ENCODE measurements at places on chromosomes 6 and 20.

DNA sequence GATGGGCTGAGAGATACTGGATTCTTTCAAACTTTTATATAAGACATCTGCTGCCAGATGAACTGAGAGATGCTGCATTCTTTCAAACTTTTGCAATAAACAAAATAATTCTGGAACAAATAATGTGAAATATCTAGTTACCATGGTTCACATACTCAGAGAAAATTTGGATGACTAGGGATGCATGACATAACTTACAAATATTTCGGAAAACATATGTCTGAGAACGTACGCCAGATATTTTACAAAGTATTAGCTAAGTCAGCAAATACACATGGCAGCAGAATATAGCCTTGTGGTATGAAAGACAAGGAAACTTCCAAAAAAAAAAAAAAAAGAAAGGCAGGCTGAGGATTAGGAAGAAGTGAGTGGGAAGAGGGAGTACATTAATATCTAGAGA, 113.3 kb upstream of the TRAF3IP2 start:
- no peak for DNase-seq

GRCh38 chr6:56104591-56104990, 142.8 kb downstream of the COL21A1 start:
- no peak for DNase-seq

GRCh38 chr6:110875548-110876169, 1.1 kb downstream of the AMD1 start:
- no peak for DNase-seq

DNA sequence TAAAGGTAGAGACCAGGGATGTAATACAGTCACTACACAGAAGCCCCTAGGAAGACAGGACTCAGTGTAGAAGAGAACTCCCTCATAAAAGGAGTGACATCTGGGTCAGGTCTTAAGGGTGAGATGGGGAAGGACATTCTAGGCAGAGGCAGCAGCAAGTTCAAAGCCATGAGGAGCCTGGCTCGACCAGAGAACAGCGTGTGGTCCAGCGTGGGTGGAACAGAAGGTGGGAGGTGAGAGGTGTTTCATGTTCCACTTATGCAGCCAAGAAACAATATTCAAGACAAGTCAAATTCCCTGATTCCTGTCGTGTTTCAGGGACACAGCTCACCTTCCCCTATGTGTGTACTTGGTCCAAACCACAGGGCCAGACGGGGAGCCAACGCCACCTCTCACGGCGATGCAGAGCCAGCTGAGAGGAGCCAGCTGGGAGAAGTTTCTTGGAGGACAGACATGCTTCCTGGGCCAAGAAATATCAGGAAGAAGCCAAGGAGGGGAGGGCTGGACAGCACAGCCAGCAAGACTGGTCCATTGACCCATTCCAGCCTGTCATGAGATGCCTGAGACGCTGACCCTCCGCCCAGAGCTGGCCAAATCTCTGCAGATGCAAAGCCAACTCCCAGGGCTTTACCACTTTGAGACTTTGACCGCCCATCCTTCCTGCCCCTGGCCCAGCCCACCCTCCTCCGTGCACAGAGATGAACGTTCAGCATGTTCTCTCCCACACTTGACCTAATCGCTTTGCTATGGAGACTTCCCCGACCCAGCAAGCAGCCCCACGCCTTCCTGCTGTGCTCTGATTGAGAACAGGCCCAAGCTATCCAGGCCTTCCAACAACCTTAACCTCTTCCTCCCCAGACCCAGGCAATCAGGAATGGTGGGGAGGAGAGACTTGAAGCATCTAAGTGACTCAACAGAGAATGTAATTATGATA, 113.8 kb downstream of the PRND start:
- no peak for DNase-seq

DNA sequence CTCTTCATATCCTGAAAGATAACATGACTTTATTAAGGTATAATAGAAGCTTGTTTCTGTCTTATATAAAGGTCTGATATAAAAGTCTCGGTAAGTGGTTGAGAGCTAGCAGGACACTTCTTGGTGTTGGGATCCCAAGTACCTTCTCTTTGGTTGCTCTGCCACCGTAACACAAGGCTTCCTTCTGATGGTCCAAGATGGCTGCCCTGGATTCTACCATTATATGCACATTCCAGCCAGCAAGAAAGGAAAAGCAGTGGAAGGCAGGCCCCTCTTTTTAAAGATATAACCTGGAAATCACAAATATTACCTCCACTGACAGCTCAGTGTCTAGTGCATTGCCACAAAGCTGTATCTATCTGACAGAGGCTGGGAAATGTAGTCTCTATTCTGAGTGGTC, 75.0 kb downstream of the TSHZ2 start:
- no peak for DNase-seq

DNA sequence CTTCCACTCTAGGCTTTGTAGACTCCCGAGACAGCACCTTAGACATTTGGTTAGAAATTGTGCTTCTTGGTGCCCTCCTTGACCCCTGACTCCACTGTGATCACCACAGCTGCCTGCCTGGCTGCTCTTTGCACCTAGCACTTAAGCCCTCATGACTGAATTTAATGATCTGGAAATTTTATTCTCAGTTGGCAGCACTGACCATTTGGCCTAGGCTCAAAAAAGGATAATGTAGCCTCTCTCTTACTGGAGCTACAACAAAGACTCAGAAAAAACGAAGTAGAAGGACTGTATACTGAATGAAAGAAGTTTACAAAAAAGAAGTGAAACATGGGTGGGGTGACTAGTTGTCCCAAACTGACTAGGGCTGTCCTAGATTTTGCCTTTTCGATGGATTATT, 11.3 kb upstream of the ABRACL start:
- no peak for DNase-seq

DNA sequence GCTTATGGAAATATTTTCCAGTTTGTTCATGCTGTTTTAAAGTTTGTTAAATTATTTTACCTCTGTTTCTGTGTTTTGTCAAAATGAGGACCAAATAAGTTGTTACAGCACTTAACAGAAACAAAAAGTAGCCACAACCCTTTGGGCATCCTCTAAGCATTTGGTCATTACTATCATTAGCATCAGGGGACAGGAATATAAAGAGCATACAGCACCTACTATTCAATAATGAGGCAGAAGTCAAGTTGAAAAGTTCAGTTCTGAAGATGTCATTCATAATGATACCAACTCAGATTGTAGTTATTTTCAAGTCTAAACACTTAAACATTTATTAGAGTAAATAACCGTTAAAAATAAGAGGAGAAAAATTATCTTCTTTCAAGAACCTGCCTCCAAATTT, 862.3 kb upstream of the FLRT3 start:
- no peak for DNase-seq

DNA sequence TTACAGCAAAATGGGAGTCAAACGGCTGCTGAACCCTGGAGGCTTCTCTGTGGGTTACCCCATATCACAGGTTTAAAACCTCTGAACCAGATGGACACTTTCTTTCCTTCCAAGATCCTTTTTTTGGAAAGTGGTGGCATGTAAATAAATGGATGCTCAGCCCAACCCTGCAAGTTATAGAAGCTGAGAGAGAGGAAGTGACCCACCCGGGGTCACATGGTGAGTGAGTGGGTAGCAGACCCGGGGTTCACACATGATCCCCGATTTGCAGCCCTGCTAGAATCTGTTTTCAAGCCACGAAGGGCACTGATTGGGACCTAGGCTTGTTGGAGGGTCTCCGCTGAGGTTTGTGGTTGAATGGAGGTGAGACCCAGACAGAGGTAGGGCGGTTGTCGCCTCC, 32.0 kb downstream of the SIRPA start:
- no peak for DNase-seq

DNA sequence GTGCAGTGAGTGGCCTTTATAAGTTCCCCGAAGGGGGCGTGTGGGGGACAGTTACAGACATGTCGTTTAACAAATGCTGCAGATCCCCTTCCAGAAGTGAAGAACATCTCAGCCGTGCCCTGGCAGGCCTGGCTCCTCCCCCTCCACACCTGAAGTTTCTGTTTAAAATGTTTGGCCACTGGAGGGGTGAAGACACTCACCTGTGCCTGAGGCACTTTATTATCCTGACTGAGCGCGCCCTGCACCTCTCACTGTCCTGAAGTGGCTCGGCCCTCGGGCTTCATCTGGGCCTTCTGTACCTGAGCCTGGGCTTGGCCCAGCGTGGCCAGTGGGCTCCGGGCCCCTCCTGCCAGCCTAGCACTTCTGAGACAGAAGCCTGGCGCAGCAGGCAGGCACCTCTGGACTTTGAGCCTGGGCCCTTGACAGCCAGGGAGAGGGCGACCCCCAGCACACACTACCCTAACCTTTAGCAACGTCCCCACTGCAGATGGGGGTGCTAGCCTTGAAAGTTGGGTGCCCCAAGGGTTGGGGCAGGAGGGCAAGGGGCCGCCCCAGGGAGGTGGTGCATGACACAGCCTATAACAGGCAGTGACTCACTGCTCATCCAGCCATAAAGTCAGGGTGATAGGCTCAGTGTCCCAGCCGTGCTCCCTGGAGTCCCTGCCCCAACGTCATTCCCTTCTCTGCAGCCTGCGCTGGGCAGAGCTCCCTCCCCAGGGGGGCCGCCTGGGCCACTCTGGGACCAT, 13.6 kb upstream of the GATA5 start:
- no peak for DNase-seq

DNA sequence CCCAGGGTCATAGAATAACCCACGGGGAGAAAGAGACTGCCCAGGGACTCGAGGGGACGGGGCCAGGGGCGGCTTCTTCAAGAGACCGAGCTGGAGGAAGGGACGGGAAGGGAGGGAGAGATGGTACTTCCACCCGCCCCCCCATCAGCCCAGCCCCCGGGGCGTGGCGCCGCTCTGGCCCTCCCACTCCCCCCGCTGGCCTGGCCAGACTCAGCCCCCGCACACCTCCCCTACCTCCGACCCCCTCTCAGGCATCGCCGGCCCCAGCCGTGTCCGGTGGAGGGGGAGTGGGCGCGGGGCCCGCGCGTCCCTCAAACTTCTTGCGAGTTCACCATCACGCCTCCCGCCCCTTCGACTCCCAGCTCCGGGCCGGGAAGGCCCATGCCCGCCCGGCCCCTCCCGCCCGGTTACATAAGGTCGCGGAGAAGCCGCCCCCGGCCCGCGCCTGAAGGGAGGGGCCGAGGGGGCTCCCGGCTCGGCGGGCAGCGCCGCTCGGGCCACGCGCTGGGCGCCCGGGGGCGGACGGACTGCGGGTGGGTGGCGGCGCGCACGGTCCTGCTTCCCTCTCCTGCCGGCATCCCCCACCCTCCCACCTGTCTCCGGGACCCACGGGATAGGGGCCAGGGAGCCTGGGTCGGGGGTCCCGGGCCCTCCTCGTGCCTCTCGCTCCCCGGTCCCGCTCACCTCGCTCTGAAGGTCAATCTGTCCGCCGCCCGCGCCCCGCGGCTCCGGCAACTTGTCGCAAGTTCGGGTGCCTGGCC, 562 bp downstream of the TFEB start:
- DNase-seq = no peak

GRCh38 chr6:35496841-35497570, at the start of gene TEAD3:
TSS of gene TEAD3 (minus strand) at chr6:35497079.
- no peak for DNase-seq

DNA sequence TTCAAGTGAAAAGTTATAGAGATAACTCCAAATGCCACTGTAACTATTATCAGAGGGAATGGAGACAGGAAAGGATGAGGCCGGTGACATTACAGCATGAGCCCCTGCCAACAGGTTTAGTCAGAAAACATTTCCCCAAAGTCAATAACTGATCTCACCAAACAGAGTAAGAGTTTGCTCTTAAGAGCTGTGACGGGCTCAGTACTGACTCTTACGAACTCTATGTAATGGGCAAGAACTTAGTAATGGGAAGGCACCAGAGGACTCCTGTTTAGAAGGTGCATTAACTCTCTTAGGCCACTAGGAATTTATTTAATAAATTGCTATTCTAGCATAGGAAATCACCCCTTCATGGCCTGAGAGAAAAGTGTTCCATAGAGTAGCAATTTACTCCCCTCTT, 76.8 kb downstream of the SAMD5 start:
- no peak for DNase-seq

DNA sequence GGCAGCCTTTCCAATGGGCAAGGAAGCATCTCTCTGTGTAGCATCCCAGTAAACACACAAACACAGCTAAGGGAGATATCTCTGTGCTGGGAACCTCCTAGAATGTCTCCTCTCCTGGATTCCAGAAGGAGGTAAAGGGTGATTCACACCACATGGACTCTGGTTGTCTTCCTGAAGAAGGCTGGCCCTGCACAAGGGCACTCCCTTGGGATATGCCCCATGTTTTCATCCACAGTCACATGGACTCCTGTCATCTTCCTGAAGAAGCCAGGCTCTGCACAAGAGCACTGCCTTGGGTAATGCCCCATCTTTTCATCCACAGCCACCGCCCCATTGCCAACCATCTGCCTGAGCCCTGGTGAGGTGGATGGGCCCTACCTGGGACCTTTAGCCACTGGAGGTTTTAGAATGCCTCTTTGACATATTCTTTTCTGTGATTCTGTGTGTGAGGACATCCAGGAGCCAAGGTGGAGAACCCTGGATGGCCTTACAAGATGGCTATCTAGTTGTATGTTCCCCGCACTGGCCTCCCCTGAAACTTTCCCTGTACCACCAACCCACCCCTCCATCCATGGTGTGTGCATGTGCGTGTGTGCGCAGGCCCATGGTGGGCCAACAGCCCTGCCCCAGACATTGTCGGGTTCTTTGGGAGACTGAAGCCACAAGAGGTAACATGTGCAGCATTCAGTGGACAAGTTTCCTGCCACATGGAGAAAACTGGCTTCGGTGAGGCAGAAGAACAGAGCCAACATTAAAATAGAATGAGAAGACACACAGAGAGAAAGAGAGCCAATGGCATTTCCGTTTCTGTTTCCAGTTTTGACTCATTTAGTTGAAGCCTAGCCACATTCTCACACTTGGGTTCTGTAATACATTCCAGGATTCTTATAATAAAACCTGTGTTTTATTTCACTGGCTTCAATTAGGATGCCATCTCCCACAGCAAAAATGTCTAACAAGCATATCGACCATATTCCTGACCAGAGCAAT, 110.2 kb upstream of the CST7 start:
- DNase-seq = no peak

GRCh38 chr6:3308106-3308505, 49.4 kb downstream of the PSMG4 start:
- DNase-seq = no peak

GRCh38 chr20:24802286-24802820, 146.7 kb upstream of the CST7 start:
- DNase-seq = no peak

DNA sequence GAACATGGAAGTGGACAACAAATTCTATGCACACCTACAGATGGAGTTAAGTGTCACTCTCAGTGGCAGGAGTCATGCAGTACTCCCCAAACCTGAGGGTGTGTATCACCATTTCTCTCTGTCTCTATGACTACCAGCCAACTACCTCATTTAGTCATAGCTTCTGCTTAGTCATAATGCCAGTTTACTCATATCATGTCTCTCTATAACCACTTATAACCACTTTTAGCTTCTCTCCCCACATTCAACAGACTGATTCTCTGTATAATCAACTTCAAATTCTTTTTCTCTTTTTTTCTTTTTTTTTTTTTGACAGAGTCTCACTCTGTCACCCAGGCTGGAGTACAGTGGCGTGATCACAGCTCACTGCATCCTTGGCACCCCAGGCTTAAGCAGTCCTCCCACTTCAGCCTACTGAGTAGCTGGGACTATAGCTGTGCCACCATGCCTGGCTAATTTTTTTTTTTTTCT, 13.8 kb upstream of the GTF3C6 start:
- no peak for DNase-seq

Data from NCI-H524 treated with DMSO at 0.1 percent for 48 hours (cell line).